Left renal cortex interstitium (tissue), 4 donors: ENCODE measurements at places on chromosomes 3 and 15.

- no peak for DNase-seq
Observed at GRCh38 chr3:114464548-114464947, 170.7 kb downstream of the TIGIT start.

GRCh38 chr3:40152482-40153133 is 156.9 kb upstream of the EIF1B start:
- no peak for DNase-seq

GRCh38 chr3:15011174-15011573 is 53.9 kb downstream of the MRPS25 start:
- no peak for DNase-seq

DNA sequence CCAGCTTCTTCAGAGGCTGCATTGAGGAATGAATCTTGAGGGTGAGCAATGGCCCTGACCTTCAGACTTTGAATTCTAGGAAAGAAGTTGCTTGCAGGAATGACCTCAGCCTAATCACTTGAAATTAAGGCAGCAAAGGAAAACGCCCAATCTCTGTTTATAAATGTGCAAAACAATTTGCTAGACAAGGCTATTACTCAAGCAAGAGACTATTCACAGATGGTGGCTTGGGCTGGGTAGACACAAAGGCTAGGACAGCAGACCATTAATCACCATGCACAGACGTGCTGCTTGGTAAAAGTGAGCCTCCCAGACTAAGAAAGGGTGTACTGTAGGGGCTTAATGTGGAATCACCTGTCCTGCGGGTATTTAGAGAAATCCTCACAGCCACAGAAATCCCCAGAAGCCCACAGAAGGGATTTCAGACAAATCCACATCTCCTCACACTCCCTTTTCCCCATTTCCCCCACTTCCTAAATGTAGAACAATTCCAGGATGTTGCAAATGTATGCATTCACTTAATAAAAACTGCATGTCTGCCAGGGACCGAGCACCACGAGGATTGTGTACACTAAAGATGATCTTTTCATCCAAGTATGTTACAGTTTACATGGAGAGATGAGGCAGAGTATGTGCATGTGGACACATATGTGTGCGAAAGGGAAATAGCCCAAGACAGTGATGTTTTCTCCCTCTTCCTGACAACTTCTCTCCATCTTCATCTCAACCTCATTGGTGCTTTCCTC is 259.5 kb downstream of the THSD4 start:
- DNase-seq: no peak

DNA sequence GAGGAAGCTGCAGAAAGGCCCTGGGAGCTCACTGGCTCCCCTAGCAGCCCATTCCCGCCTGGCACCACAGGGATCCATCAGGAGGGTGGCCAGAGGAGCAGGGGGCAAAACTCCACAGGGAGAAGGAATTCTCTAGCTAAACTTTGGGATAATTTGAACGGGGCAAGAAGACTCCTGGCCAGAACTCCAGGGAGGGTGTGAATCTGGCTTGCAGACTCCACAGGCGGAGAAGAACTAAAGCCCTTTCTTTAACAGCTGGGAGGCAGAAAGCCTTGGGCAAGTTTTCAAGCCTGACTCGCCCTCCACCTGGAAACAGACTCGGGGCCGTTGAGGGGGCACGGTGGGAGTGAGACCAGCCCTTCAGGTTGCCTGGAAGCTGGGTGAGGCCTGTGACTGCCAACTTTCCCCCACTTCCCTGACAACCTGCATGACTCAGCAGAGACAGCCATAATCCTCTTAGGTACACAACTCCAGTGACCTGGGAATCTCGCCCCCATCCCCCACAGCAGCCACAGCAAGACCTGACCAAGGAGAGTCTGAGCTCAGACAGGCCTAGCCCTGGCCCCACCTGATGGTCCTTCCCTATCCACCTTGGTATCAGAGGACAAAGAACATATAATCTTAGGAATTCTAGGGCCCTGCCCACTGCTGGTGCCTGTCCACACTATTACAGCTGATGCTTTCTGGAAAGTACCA is 28.6 kb downstream of the SLC27A2 start:
- no peak for DNase-seq

- no peak for DNase-seq
Observed at GRCh38 chr3:12345141-12345561, 56.3 kb downstream of the PPARG start.

GRCh38 chr3:197030379-197031314 is 1.0 kb upstream of the MELTF start:
- no peak for DNase-seq

DNA sequence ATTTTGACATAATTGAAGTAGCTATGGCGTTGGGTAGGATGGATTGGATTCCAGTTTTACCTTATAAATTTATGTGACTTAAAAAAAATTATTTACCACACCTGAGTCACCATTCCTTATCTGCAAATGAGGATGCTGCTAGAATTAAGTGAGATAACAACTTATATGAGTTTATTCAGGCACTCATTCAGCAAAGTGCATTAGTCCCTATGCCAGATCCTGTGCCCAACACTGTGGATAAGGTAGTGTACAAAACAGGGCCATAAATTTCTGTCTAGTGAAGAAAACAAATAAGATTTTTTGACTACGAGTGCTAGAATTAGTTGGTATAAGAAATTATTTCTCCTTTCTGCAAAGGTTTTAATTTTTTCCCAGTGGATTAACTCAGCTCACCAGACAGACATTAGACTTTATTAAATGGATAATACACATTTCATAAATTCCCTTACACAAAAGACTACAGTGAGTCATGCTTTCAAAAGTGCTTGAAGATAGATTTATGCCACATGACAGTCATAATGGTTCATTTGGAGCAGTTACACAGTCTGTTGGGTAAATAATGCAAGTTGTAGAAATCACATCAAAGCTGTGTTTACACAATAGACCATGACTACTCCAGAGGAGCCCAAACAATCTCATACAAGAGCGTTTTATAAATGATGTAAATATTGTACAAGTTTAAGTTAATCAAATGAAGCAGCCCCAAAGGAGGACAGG is 129.9 kb upstream of the TGFBR2 start:
- DNase-seq: no peak

GRCh38 chr3:176941689-176942088 is 255.6 kb downstream of the TBL1XR1 start:
- DNase-seq: no peak

DNA sequence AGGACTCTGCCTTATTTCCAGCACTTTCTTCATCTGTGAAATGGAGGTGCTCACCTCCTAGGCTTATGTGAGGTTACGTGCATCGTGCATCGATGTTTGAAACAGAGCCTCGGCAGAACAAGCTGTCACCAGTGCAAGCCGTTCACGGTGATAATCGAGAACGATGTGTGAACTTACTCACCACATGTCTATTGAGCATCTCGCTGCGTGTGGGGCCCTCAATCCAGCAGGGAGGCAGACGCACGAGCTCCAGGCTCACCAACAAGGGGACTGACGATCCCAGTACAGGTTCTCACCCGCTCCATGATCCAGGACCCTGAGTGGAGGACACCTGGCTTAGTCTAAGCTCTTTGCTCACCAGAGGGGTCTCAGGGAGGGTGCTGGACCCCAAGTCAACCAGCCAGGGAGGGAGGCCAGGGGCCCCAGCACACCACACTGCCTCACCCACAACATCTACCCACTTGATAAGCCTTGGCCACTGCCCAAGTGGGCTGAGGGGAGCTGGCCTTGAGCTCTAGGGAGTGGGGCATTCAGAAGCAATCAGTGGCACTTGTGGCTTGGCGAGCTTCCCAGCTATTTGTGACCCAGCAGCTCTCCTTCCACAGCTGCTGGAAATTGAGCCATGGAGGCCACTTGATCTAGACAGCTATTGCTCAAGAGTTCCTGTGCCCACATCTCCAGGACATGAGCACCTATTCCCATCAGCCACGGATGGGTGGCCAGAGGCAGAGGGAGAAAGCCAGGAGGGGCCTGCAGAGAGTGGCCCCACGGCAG is 34.4 kb upstream of the SLC6A1 start:
- no peak for DNase-seq
